ENCODE measurements at places on chromosomes 6 and 20.

GRCh38 chr6:72952808-72953630 lies 272.3 kb downstream of the KHDC1L start:
- no peak for DNase-seq

DNA sequence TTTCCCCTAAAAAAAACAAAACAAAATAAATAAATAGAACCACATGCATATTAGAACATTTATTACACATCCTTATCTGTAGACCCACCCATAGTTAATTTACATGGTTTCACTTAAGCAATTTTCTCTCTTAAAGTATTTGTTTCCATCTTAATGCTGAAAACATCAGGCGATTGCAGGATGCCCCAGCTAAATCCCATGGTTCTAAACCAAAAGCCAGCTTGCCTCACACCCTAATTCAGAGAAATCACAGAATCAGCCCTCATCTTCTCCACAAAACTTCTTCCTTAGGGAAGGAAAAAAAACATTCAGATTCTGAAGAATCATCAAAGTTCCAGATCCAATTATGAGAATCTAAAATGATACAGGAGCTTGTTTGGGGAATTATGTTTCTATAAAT lies 67.6 kb upstream of the MTHFD1L start:
- DNase-seq, result no peak

DNA sequence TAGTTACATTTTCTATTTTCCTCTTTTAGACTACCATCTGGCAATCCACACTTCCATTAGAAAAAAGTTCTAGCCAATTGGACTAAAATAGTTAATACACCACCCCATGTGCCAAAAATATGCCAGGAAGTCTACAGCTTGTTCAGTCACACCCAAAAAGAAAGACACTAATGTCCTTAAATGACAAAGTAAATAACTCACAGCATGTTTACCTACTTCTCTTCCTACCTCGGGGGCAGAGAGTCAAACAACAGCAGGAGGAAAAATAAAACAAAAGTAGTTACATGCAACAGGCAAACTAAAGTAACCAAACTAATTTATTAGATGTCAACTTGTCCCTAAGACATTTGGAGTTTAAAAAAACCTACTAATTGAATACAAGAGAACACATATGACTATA lies 57.0 kb downstream of the UBE3D start:
- DNase-seq, result no peak

- DNase-seq, result no peak
Observed at GRCh38 chr6:161459008-161459615, 185.3 kb upstream of the AGPAT4 start.

GRCh38 chr6:142886431-142887170 lies 58.4 kb downstream of the HIVEP2 start:
- DNase-seq, result no peak

GRCh38 chr20:3996399-3996798 lies 19.0 kb downstream of the RNF24 start:
- DNase-seq, result no peak

DNA sequence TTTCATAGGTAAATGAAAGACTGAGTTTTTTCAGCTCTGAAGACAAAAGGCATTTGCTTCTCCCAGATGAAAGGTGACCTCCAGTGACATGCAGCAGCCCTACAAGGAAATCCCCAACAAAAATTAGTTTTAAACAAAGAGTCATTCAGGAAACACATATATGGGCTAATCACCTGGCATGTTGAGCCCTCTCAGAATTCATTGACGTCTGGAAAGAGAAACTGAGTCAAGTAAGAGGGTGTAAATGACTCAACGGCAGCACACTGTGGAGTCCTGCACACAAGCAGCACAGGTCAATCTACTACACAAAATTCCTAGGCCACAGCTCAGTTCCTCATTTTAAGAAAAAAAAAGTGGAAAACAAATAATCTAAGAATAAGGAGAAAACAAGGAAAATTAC lies 592.3 kb downstream of the EPHA7 start:
- no peak for DNase-seq

DNA sequence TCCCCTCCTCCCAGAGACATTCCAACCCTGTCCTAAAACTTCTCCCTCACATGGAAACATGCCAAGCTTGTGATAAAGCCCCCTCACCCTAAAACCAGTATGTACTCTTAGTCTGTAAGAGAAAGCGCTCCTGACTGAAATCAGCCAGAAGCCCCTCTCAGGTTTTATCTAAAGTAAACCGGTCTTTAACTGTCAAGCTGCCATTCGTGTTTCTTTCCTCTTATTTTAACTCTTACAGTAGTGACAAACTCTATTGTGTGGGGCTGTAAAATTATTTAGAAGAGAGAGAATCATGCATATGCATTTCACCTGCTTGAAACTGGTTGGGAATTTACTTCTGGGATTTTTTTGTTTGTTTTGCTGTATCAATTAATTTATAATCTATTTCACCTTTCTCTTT lies 62.7 kb downstream of the FARS2 start:
- DNase-seq, result no peak

GRCh38 chr6:30394139-30394538 lies 49.2 kb downstream of the RPP21 start:
- no peak for DNase-seq

GRCh38 chr6:6655805-6656251 lies 67.3 kb downstream of the LY86 start:
- peak; percentile 19 for DNase-seq

GRCh38 chr6:31272836-31273626 lies 1.1 kb upstream of the HLA-C start:
- DNase-seq, result peak; percentile 16

DNA sequence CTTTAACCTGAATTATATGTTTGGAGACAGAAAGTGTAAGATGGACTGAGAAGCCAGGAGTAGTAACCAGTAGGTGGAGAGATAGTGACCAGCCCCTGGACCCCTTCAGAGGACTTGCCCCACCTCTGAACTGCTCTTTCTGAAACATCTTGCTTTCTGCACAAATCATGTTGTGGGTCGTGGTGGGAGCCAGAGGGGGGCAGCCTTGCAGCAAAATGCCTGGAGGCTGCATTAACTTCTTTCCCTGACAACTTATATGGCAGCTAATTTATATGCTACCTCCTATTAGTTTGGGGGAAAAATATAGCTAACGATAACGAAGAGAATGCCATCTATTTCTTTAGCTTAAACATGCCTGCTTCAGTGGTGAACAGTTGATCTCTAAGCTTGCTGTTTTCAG lies 859.8 kb downstream of the MAFB start:
- no peak for DNase-seq

DNA sequence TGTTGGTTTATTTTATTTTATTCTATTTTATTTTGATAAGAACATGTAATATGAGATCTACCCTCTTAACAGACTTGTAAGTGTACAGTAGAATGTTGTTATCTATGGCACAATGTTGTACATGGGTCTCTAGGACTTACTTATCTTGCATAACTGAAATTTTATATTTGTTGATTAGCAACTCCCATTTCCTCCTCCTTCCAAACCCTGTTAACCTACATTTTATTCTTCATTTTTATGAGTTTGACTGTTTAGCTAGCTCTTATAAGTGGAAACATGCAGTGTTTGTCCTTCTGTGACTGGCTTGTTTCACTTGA lies 37.9 kb upstream of the BCAS1 start:
- DNase-seq, result no peak

DNA sequence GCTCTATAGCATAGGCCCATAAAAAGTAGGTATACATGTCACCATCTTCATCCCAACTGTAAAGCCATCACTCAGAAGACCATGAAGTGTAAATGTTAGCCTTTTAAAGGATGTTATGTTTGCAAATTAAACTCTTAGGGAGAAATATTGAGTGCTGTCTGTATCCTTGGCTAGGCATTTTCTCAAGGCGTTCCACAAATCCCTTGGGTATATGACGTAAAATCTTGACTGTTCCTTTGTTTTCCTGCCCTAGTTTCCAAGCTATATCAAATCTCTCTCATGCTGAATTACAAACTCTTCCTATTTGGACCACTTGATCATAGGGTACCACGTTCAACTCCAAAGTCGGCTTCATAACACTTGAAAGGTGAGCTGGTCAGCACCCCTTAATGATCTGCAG lies 486.2 kb downstream of the HDGFL1 start:
- DNase-seq, result no peak

DNA sequence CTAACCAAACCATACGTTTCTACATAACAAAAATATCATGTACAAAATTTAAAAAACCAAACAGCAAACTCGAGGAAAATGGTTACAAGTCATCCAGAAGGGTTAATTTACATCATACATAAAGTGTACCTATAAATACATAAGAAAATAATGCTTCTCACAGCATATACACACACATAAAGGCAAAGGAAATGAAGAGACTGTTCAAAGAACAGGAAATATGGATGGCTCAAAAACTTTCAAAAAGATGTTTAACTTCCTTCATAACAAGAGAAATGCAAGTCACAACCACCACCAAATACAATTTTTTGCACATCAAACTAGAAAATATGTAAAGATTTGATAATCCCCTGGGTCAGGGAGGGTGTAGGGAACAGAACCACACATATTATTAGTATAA lies 7.5 kb downstream of the SLC22A23 start:
- no peak for DNase-seq

GRCh38 chr20:5061213-5061612 lies 58.5 kb downstream of the PCNA start:
- no peak for DNase-seq

GRCh38 chr6:151310279-151310678 lies 70.5 kb downstream of the AKAP12 start:
- DNase-seq, result no peak

DNA sequence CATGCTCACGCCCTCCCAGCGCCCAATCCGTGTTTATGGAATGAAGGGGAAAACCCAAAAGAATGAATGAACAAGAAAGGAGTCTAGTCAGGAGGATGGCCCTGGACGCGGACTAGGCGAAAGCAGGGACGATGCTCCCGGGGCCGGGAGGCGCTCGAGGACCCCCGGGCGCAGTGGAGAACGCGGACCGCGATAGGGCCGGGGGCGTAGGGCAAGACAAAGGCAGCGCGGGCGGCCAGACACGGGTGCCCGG lies 758 bp downstream of the GCLC start:
- DNase-seq, result no peak

DNA sequence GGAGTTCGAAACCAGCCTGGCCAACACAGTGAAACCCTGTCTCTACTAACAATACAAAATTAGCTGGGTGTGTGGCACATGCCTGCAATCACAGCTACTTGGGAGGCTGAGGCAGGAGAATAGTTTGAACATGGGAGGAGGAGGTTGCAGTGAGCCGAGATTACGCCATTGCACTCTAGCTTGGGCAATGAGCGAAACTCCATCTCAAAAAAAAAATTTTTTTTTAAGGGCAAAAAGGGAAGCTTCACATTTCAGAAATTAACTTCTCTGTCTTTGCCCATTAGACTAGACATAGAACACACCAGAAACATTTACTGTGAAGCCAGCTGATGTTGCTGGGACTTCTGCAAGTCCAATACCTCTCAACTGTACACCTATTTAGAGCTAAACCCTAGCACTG lies 90.8 kb upstream of the HDAC2 start:
- DNase-seq, result no peak

DNA sequence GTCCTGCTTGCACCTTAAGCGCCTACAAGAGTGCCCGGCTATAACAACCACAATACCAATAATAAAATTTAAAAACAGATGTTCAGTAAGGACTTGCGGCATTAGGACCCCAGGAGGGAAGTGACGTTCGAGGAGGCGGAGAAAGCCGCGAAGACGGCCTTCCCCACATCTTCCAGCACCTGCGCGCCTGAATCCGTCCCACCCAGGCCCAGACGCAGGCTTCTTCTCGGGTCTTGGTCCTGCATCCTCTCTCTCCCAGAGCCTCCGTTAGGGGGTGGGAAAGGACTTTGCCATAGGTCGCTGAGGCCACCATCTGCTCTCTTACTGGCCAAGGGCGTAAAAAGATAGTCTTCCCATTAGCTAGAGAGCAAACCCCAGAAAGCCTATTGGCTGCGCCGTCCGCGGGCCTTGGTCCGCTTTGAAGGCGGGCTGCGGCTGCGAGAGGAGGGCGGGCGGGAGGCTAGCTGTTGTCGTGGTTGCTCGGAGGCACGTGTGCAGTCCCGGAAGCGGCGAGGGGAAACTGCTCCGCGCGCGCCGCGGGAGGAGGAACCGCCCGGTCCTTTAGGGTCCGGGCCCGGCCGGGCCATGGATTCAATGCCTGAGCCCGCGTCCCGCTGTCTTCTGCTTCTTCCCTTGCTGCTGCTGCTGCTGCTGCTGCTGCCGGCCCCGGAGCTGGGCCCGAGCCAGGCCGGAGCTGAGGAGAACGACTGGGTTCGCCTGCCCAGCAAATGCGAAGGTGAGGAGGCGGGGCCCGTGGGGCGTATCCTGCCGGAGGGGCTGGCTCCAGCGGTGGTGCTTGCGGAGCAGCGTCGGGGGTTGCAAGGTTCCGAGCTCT lies at the start of gene CNPY3:
Gene CNPY3, plus strand, starts transcription at position 495 of the 835 bp plus-strand sequence. Its CDS starts 91 bp downstream, at position 586.
- DNase-seq, result peak; percentile 96

DNA sequence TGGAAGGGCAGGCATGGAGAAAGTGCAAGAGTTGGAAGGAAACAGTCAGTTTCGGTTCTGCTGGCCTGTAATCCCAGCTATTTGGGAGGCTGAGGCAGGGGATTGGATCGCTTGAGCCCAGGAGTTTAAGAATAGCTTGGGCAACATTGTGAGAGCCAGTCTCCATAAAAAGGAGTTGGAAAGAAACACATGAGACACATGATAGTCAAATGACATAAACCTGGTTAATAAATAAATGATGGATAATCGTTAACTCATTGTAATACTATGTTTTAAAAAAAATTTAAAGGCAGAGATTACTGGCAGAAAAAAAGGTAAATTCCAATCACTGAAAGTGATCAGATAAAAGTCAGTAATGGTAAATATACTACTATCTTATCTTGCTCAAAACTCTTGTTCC lies 37.2 kb upstream of the PHACTR1 start:
- no peak for DNase-seq

DNA sequence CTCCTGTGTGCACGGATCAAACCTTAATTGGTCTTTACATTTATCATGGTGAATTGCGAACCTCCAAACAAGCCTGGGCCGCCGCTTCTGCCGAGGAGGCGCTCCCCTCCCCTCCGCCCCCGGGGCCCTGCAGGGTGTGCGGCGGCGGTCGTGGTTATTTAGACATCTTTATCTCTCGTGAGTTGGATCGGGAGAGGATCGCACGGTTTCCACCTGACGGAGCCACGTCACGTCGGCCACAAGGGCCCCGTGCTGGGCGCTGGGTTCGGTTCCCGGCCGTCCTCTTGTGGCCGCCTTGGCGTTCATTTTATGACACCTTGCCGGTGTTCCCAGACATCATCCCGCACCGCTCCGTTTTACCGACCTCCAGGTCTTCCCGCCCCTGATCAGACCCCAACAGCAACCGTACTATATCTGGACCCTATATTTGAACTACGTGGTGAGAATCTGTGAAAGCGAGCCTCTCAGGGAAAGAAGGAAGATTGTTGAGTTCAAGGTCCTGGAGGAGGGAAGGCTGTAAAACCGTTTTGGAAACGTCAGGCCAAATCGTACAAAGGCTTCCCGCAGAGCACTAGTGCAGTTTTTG lies 1.3 kb upstream of the CNR1 start:
- DNase-seq, result no peak

DNA sequence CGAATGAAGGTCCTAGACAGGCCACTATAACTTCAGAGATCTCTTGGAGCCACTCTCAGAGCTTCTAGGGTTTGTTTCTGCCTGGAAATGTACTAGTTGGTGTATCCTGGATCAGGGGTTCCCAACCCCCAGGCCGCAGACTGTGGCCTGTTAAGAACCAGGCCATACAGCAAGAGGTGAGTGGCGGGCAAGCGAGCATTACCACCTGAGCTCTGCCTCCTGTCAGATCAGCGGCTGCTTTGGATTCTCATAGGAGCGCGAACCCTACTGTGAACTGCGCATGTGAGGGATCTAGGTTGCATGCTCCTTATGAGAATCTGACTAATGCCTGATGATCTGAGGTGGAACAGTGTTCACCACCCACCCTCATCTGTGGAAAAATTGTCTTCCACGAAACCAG lies 2.4 kb downstream of the BRPF3 start:
- DNase-seq, result no peak
